Fibroblast of pulmonary artery (primary cell): ENCODE measurements at places on chromosomes 5 and 9.

- no peak for DNase-seq
Measured at GRCh38 chr5:127563136-127563535, 45.7 kb downstream of the PRRC1 start.

GRCh38 chr9:84699984-84700383 is 30.5 kb downstream of the NTRK2 start:
- DNase-seq = no peak

GRCh38 chr5:57432876-57433275 is 49.7 kb downstream of the ACTBL2 start:
- DNase-seq = peak; percentile 67

GRCh38 chr9:32161209-32161608 is 223.2 kb upstream of the ACO1 start:
- no peak for DNase-seq

DNA sequence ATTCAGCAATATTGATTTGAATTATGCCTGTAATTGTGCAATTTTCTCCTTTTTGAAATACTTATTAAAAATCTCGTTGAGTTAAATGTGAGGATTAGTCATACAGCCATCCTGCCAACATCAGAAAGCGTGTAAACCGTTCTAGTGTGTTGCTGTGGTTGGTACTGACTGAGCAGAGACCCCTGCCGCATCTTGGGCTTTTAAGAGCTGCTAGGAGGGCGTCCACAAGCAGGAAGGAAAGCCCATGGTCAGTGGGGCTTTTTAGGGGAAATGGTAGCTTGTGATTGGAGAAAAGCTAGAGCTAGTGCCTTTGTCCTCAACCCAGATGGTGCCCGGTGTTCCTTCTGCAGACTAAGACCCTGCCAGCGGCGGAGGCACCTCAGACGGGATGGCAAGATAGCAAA is 1.3 kb downstream of the SDHA start:
- peak; percentile 32 for DNase-seq

- no peak for DNase-seq
Measured at GRCh38 chr5:159732220-159732619, 184.1 kb upstream of the ADRA1B start.

- DNase-seq = no peak
Measured at GRCh38 chr9:134553996-134554372, 87.6 kb upstream of the COL5A1 start.

DNA sequence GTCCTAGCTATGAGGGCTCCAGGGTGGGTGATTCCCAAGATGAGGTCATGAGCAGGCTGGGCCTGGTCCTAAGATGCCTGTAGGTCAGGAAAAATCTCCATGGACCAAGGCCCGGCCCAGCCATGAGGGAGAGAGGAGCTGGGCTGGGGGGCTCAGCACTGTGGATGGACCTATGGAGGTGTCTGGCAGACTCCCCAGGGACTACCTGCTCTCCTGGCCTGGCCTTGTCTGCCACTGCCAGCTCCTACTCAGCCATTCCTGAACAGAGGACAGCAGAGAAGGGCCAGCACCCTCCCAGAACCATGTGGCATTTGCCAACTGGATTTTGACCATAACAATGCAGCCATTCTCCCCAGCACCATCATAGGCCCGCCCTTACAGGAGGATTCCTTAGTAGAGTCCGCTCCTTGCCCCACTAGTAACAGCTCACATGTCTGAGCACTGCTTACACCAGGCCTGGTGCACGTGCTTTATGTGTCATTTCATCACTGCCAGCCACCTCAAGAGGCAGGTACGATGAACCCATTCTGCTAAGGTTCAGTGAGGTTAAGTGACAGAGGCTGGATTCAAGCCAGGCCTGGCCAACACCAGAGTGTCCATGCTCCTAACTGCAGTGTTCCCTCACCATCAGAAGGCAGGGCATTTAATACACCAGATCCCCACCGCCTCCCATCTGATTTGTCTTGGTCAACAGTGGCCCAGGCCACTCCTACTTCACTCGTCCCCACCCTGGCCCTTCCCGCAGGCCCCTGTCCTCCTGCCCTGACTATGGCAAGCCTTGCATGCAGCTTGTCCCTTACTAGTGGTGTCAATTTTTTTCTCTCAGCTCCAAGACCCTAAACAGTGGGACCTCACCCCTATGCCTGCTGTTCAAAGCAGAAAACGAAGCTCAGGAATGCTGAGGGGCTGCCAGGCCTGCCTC is 669 bp downstream of the IL13 start:
- DNase-seq = no peak

DNA sequence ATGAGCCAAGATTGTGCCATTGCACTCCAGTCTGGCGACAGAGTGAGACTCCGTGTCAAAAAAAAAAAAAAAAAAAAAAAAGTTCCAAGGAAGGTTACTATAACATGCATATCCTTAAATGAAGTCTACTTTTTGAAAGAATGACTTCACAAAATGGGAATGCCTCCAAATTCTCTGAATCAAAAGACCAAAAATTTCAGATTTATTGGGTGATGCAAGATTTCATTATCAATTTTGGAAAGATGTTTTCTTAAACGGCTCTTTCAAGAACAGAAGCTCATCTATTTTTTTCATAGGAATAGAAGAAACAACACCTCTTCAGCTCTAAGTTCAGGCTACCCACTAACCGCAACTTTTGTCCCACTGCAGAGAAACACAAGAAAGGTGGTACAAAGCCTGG is 69.9 kb downstream of the AUH start:
- no peak for DNase-seq

- DNase-seq = peak; percentile 84
Measured at GRCh38 chr5:137220523-137220927, 278.6 kb downstream of the SPOCK1 start.

GRCh38 chr9:2179567-2179966 is 164.4 kb downstream of the SMARCA2 start:
- DNase-seq = no peak

DNA sequence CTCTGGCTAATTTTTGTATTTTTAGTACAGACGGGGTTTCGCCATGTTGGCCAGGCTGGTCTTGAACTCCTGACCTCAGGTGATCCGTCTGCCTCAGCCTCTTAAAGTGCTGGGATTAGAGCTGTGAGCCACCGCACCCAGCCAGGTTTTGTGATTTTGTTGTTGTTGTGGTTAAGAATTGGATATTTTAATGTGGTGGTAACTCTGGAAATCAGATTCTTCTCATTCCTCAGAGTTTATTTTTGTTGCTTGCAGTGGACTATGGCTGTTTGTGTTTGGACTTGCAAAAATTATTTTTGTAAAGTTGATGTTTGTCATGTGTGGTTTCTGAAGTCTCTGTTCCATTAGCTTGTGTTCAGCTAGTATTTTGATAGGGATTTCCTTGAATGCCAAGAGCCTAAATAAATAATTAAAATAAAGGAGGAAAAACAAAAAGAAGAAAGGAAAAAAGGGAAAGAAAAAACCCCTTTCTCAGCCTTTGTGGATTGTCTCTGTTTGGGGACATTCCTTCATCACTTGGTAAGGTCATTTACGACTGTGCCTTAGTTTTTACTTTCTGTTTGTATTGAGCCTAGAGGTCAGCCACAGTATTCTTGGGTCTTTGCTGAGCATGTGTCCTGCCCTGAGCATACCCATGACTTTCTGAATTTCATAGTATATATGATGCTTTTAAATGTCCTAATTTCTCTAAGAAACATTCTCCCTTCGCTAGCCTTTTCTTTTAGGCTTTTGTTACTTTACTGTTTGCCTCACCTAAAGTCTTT is 37.3 kb downstream of the PBX3 start:
- peak; percentile 24 for DNase-seq

GRCh38 chr5:103511554-103511885 is 51.1 kb downstream of the NUDT12 start:
- peak; percentile 31 for DNase-seq

DNA sequence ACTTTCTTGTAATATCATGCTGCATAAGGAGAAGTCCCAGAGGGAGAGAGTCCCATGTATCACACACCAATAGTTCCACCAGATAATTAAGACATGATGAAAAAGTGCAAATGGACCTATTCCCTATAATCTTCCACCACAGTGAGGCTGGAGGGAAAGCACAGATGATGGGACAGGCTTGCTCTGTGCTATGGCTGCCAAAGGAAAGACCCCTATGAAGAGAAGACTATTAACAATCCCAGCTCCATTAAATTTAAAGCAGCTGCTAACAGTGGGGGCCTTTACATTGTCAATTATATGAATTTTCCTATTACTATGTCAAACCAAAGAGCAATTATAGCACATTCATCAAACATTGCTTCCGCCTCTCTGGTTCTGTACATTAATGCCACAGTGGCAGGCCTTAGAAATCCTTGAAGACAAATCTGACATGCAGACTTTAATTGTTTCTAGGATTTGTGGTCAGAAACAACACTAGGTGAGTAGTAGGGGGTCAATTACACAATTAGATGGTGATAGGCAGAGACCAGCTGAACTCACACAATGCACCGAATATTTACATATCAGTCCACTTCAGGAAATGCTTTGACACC is 551.3 kb downstream of the TLE1 start:
- no peak for DNase-seq

GRCh38 chr5:15215056-15215455 is 284.9 kb upstream of the FBXL7 start:
- peak; percentile 33 for DNase-seq

- DNase-seq = no peak
Measured at GRCh38 chr9:69593756-69594155, 78.4 kb downstream of the APBA1 start.

DNA sequence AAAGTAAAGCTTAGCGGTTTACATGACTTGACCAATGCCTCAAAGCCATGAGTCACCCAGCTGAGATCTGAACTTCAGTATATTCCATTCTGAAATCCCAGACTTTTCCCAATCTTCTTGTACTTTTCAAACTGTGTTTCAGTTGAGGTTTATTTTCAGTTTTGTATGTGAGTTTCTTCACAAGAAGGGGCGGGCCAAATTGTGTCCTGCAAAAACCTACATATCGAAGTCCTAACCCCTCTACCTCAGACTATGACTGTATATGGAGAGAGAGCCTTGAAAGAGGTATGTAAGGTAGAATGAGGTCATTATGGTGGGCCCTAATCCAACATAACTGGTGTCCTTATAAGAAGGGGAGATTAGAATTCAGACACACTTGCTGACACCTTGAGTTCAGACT is 666 bp upstream of the TLR4 start:
- no peak for DNase-seq
